ENCODE measurements at places on chromosomes 12 and 14. TPM values are rescaled to one million over a fixed set of nuclear protein-coding genes. Genes with fewer than 3 reads are reported as not detected.

DNA sequence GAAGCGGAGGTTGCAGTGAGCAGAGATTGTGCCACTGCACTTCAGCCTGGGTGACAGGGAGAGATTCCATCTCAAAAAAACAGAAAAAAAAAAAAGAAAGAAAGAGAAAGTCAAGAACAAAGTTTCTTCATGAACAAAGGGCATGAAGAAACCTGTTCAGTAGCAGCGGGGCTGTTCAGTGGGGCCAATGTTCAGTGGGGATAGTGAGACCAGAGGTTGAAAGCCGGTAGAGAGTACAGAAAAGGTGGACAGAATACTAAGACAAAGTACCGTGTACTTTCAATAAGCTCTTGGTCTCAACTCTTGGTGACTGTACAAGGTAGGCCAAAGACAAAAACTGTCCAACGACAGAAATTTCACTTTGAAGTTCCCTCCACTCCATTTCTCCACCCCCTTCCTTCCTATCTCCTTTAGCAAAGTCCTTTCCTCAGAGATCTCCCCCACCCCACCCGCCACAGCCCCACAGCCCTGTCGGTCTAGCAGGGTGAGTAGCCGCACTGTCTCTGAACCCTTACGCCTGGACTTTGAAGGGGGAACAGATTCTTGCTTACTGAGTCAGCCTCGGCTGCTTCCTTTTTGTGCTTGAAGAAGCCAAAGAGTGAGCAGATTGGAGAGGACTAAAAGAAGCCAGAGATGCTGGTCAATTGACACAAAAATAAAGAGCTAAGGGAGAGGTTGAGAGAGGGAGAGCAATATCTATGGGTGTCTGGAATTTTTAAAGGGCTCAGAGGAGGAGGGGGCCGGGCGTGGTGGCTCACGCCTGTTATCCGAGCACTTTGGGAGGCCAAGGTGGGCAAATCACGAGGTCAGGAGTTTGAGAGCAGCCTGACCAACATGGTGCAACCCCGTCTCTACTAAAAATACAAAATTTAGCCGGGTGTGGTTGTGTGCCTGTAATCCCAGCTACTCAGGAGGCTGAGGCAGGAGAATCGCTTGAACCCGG lies 44.2 kb upstream of the FOS start:
- no peak for DNase-seq

- DNase-seq: no peak
These were observed 83.2 kb downstream of the PAH start for GRCh38 chr12:102833687-102834441.

- DNase-seq: no peak
These were observed 244.0 kb downstream of the SNAPC1 start for GRCh38 chr14:62006116-62006731.

DNA sequence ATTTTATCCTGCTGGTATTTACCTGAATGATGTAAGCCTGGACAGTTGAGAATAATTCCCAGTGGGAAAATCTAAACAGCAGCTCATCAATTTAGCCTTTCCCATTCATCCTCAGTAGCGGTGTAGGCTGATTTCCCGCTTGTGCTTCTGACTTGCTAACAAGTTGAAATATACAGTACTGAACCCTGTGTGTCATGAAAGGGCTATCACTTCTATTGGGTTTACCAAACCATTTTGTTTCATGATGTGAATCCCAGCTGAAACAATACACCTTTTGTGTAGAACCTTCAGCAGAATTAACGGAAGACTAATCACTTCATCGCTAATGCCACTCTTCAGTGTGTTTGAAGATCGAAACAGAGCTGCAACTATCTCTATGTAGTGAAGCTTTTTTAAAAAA lies 88.4 kb downstream of the POLR3B start:
- no peak for DNase-seq

DNA sequence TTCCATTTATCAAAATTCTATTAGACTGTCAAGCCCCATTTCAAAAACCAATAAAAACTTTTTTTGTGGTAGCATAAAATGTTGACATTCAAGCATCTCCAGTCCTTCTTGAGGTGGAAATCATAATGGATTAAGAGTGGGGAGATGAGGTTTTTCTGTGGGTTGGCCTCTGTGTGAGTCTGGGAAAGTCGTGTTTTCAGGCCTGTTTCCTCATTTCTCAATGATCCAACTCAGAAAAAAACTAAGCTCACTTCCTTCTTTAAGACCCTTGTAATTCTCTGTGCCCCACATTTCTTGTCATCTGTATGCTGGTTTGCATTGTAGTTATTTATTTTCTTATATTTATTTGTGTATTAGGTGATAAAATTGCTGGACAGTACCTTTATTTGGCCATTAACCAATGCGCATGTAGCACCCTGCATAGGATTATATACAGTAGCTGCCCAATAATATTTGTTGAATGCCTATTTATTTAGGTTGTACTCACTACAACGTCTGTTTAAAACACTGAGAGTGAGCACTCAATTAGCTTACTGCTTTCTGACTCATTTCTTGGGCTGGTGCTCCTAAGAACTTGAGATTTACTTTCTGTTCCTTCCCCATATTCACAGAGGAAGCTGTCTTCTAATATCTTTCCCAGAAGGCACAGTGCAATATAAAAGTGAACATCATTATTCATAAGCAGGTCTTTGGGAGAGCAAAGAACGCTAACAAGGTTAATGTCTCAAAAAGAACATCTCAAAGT lies 121.9 kb downstream of the DNAI7 start:
- no peak for DNase-seq

DNA sequence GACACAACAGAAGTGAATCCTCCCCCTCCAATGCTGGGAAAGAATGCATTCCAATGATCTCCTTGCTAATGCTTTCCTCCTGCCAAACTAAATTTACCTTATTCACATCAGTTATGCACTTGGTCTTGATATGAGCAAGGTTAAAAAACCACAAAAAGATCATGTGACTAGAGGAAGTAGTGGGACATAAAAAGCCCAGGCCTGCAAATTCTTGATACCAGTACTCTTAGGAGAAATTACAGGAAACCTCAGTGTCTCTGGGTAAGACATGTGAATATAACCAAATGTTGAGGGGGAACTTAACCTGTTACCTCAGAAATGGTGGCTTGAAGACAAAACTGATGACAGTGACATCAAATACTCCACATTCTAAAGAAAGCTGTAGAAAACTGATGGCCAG lies 427.1 kb downstream of the RPS29 start:
- DNase-seq: no peak

DNA sequence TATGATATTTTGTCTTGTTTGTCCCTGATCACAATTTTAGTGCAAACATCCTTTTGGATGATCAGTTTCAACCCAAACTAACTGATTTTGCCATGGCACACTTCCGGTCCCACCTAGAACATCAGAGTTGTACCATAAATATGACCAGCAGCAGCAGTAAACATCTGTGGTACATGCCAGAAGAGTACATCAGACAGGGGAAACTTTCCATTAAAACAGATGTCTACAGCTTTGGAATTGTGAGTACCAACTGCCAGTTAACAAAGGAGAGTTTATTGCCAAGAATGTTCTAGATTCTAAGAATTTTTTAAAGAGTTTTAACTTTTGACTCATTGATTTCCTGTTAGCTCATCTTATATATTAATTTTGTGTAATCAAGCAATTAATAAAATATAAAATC lies 55.4 kb downstream of the IRAK3 start:
- DNase-seq: no peak

- no peak for DNase-seq
These were observed 702.7 kb downstream of the TMTC2 start for GRCh38 chr12:83389237-83389996.

- no peak for DNase-seq
These were observed 35.0 kb upstream of the GALNT9 start for GRCh38 chr12:132364348-132364902.

- no peak for DNase-seq
These were observed 1.6 kb downstream of the CMA1 start for GRCh38 chr14:24506443-24506842.

The LRRC10 gene
- total RNA-seq: 39.2 TPM

The SLC22A17 gene
- 10.1 TPM for total RNA-seq

The VRTN gene
- total RNA-seq: not detected
